Upper lobe of left lung (tissue), 6 donors: ENCODE measurements at places on chromosomes 5 and 9. TPM values are rescaled to one million over a fixed set of nuclear protein-coding genes. Genes with fewer than 3 reads are reported as not detected.

Gene NFIB
- total RNA-seq: 42.5 TPM

Gene WNT8A
- not detected for total RNA-seq

Gene PCDHB16
- total RNA-seq: 2.1 TPM

Gene EFNA5
- total RNA-seq: 6.6 TPM

Gene PIK3R1
- 97.7 TPM for total RNA-seq

Gene PCDHGA11
- total RNA-seq: 2.3 TPM

Gene SV2C
- total RNA-seq: 0.15 TPM

GRCh38 chr5:134247428-134248224 is 21.8 kb upstream of the PPP2CA start:
- H3K36me3 ChIP-seq: no peaks in the 10 kb centered on the region
- H3K4me3 ChIP-seq: no peak overlapping the region
- no peaks in the 10 kb centered on the region for H3K27me3 ChIP-seq
- no peak for DNase-seq
- peaks cover 3% of the 10 kb centered on the region for H3K4me1 ChIP-seq
- H3K27ac ChIP-seq: no peak overlapping the region

GRCh38 chr9:18194316-18194715 is 279.6 kb upstream of the ADAMTSL1 start:
- DNase-seq: no peak
- H3K27ac ChIP-seq: no peak overlapping the region
- H3K4me1 ChIP-seq: no peaks in the 10 kb centered on the region

DNA sequence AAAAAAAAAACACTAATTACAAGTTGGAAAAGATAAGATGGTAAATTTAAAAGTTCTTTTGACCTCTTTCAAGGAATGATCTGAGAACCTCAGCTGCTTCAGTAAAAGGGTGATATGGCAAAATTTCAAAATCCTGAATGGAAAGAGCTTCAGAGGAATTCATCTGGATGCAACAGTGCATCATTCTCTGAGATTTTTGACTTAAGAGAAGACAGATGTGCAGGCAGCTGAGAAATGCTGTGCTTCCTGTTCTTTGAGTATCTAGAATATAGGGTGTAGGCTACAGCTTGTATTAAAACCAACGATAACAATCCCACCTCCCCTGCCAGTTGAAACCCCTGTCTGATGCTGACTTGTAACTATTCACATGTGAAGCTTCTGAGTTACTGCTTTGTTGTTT is 6.2 kb downstream of the FRMPD1 start:
- no peak overlapping the region for H3K4me3 ChIP-seq
- no peaks in the 10 kb centered on the region for H3K36me3 ChIP-seq

GRCh38 chr5:121315786-121316185 is 535.9 kb upstream of the FTMT start:
- H3K27me3 ChIP-seq: no peaks in the 10 kb centered on the region
- no peaks in the 10 kb centered on the region for H3K4me1 ChIP-seq
- no peak for DNase-seq
- H3K4me3 ChIP-seq: no peak overlapping the region

- H3K4me3 ChIP-seq: no peak overlapping the region
- H3K27ac ChIP-seq: no peak overlapping the region
- H3K4me1 ChIP-seq: peaks cover 13% of the 10 kb centered on the region
- DNase-seq: no peak
- no peaks in the 10 kb centered on the region for H3K36me3 ChIP-seq
Measured at GRCh38 chr5:37662789-37663485, 176.9 kb downstream of the GDNF start.

DNA sequence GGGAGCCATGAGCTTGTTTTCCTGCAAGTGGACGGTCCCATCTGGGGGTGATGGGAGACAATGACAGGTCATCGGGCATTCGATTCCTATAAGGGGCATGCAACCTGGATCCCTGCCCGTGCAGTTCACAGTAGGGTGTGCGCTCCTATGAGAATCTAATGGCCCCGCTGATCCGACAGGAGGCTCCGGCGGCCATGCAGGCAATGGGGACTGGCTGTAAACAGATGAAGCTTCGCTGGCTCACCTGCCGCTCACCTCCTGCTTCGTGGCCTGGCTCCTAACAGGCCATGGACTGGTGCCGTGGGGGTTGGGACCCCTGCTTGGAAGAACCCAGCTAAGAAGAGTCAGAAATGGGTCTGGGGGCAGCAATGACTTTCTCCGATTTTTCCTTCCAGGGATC is 21.0 kb downstream of the PAEP start:
- H3K27me3 ChIP-seq: no peaks in the 10 kb centered on the region
- no peaks in the 10 kb centered on the region for H3K4me1 ChIP-seq
- no peak overlapping the region for H3K27ac ChIP-seq
- H3K36me3 ChIP-seq: no peaks in the 10 kb centered on the region

GRCh38 chr9:15103290-15103689 is 193.1 kb upstream of the FREM1 start:
- no peaks in the 10 kb centered on the region for H3K4me1 ChIP-seq
- H3K27ac ChIP-seq: no peak overlapping the region
- H3K4me3 ChIP-seq: no peak overlapping the region
- no peaks in the 10 kb centered on the region for H3K27me3 ChIP-seq
- no peaks in the 10 kb centered on the region for H3K36me3 ChIP-seq

- no peak overlapping the region for H3K4me3 ChIP-seq
- DNase-seq: no peak
- H3K27me3 ChIP-seq: no peaks in the 10 kb centered on the region
- H3K36me3 ChIP-seq: no peaks in the 10 kb centered on the region
- H3K27ac ChIP-seq: no peak overlapping the region
Measured at GRCh38 chr5:61638476-61638875, 306.4 kb downstream of the ZSWIM6 start.

GRCh38 chr5:12794476-12795332 is 890.5 kb upstream of the CTNND2 start:
- H3K27me3 ChIP-seq: no peaks in the 10 kb centered on the region
- H3K4me1 ChIP-seq: no peaks in the 10 kb centered on the region
- H3K36me3 ChIP-seq: no peaks in the 10 kb centered on the region

- DNase-seq: no peak
- H3K36me3 ChIP-seq: no peaks in the 10 kb centered on the region
- H3K27me3 ChIP-seq: no peaks in the 10 kb centered on the region
- H3K4me3 ChIP-seq: no peak overlapping the region
- H3K4me1 ChIP-seq: no peaks in the 10 kb centered on the region
Measured at GRCh38 chr5:147348451-147348850, 113.6 kb downstream of the STK32A start.
